Stimulated activated CD8-positive, alpha-beta memory T cell treated with anti-CD3 and anti-CD28 coated beads, Interleukin-7, amount 100 ng/mL, for 48 hours (primary cell): ENCODE measurements at places on chromosomes 7 and 10.

DNA sequence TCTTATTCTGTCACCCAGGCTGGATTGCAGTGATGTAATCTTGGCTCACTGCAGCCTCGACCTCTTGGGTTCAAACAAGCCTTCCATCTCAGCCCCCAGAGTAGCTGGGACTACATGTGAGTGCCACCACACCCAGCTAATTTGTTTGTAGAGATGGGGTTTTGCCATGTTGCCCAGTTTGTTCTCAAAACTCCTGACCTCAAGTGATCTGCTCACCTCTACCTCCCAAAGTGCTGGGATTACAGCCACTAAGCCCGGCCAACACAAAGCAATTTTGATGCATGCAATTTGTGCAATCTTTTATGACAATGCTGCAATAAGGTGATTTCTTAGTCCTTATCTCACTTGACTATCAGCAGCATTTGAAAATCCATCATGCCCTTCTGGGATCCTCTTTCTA is 333.1 kb downstream of the FRMD4A start:
- no peak for DNase-seq

DNA sequence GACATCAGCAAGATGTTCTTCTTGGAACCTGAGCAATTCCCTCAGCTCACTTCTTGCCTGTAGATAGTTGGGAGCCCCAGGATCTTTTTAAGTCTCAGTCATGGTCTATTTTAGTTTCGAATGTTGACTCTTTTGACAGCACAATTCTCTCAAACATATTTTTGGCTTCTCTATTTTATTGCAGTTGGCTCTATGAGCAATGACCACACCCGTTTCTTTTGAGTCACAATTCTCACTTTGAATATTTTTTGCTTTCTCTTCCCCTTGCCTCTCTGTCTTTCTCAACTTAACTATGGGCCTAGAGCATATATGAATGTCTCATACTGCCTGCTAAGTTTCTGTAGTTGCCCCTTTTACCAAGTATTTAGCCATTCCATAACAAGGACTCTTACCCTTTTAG is 222.8 kb downstream of the PTN start:
- DNase-seq = no peak

DNA sequence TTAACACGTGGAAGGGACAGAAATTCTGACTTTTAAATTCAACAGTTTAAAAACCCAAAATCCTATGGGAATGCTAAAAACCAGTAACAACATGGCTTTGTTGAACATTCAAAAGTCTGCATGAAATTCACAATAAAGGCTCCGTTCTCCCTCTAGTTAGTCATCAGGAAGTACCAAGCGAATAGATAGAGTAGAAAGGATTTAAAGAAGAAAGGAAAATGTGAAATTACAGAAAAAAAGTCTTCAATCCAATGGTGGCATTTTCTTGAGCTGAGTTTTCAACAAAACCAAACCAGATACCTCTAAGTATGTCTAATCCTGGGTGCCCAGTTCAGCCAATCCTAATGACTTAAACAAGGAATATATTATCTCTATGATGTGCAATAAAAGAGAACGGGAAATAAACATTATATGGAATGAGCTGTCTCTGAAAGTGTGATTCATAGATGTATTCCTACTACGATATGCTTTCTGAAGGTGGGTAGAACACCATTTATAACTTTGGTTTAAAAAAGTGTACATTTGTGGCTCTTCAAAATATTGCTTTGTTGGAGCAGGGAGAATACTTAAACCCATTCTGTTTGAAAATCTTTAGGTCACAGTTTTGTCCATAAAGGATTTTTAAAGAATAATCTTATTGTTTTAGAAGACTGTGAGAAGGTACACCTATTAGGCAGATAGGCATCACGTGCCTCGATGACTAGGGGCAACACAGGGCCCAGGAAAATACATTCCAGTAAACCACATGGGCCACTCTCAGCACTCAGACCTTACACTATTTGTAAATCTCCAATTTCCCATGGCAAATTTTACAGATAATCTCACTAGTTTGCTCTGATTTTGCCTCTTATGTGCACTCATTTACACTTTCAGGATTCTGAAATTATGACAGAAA is 87.7 kb downstream of the CUBN start:
- no peak for DNase-seq

DNA sequence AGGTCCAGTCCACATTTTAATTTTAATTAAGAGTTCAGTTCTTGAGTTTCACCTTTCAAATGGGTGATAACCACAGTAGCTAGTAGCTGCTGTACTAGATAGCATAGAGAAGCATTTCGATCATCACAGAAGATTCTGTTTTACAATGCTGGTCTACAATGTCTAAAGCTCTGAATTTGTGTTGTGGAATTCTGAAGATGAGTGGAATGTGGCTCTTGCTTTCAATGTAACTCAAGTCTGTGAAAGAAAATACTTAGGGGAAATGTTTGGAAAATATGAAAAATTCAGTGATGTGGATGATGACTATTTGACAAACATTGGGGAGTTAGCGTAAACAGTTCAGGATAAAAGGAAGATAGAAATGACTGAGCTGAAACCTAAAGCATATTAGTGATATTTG is 139.4 kb downstream of the GNAT3 start:
- DNase-seq = no peak

GRCh38 chr10:22321156-22321923 is 441 bp downstream of the BMI1 start:
- DNase-seq = no peak

DNA sequence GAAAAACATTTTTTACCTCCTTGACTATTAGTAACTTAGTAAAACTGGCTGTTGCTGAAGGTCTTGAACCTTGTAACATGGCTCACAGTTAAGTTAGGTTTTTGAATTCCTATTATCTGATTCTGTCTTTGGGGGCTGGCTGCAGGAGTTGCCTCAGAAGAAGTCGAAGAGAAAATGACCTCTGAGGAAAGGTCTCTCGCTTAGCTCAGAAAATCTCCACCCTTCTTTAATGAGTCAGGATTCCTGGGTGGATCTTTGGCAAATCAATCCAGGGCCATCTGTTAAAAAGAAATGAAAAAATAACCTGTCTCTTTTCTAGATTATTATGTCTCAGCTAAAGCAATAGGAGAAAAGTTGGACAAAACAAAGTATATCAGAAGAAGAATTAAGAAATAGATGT is 267.8 kb upstream of the SEMA3C start:
- no peak for DNase-seq

DNA sequence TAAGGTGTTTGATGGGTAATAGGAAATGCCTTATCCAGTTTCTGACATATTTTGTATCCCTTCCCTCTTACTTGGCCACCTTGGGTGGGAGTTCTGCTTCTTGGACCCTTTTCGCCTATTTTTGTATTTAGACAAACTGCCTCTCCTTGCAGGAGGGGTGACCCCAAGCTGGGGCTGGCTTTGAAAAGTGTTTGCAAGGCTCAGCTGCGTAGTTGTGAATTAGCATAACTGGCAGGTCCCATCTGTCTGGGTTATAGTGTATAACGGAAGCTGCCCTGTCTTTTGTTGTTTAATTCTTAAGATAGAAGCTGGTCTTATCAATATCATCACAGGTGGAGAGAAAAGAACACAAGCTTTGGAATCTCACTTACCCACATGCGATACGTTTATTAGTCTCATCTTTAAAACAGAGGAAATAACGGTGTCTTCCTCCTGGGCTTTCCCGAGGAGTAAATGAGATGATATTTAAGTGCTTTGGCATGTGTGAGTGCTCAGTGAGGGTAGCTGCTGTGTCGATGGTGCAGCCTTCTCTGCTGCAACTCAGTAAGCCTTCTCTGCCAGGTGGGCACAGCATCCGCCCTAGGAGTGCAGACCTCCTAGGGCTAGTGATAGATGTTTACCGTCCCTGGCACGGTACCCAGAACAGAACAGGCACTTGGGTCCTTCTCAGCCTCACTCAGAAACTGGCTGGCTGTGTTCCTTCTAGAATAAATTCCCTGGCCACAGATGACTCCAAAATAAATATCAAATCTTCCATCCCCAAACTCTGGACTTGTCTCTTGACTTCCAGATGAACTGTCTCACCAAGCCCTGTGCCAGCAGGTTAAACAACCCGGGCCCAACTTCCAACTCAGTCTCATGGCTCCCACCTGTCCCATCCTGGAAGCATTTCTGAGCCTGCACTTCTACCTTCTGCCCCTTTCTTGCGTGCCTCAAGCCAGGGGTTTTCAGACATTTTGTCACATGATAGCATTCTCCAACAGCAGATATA is 227.3 kb downstream of the GFRA1 start:
- no peak for DNase-seq

DNA sequence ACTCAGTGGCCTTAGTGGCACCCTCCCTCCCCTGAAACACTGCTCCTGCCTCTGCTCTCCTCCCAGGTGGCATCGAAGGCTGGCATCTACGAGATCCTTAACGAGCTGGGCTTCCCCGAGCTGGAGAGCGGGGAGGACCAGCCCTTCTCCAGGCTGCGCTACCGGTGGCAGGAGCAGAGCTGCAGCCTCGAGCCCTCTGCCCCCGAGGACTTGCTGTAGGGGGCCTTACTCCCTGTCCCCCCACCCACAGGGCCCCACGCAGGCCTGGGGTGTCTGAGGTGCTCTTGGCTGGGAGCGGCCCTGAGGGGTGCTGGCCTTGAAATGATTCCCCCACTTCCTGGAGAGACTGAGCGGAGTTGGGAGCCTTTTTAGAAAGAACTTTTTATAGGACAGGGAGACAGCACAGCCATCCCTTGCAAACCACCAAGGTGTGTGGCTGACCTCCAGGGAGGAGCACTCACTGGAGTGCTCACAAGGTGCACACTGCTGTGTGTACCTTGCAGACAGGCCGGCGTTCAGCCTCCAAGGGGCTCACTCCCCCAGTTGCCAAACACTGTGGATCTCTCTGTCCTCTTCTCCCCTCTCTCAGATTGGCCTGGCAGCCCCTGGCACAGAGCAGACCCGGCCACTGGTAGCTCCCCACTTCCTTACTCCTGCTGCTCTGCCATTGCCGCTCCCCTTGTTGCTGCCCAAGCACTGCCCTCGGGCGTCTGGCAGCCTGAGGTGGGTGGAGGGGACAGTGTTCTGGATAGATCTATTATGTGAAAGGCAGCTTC is 35.8 kb downstream of the PRF1 start:
- DNase-seq = no peak

DNA sequence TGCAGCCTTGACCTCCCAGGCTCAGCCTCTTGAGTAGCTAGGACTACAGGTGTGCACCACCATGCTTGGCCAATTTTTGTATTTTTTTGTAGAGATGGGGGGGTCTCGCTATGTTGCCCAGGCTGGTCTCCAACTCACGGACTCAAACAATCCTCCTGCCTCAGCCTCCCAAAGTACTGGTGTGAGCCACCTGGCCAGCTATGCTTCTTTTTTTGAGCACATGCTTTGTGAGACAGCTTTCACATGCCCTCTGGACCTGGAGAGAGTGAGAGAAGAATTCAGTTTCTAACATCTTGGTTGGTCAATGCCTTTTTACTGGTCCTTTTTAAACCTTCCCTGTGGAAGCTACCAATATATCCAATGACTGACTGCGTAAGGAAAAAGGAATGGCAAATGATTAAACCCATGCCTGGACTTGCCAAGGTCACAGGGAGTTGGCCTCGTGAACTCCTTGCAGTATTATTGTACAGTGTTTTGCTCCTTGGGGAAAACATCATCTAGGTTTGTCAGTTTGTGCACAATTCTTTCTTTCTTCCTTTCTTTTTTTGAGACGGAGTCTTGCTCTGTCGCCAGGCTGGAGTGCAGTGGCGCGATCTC is 6.2 kb upstream of the FOXK1 start:
- DNase-seq = no peak

GRCh38 chr7:147478796-147479195 is 1111.8 kb upstream of the C7orf33 start:
- no peak for DNase-seq

- no peak for DNase-seq
Observed at GRCh38 chr7:21960922-21961321, 15.2 kb upstream of the CDCA7L start.

GRCh38 chr10:17669185-17669872 is 25.4 kb downstream of the STAM start:
- DNase-seq = no peak

GRCh38 chr7:150845421-150845861 is 6.9 kb upstream of the AOC1 start:
- no peak for DNase-seq

DNA sequence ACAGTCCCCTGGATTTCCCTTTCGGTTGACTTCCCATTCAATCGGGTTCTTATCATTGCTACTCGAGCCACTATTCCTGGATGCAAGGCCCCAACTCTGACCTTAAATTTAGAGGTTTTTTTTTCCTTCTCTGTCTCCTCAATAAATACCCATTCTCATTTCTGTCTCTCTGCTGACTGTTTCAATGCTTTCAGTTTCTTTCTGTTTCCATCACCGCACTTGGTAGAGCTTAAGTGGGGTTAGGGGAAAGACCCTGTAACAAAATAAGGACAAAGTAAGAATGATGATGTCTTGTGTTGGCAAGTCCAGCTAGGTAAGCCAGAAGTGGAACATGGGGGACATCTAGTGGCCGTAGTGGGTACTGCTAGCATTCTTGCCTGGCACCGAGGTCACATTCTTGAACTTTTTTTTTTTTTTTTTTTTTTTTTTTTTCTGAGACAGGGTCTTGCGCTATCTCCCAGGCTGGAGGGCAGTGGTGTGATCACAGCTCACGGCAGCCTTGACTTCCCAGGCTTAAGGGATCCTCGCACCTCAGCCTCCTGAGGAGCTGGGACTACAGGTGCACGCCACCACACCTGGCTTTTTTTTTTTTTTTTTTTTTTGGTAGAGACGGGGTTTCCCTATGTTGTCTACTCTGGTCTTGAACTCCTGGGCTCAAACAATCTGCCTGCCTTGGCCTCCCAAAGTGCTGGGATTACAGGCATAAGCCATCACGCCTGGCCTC is 40.3 kb downstream of the ZC3HC1 start:
- peak; percentile 64 for DNase-seq

DNA sequence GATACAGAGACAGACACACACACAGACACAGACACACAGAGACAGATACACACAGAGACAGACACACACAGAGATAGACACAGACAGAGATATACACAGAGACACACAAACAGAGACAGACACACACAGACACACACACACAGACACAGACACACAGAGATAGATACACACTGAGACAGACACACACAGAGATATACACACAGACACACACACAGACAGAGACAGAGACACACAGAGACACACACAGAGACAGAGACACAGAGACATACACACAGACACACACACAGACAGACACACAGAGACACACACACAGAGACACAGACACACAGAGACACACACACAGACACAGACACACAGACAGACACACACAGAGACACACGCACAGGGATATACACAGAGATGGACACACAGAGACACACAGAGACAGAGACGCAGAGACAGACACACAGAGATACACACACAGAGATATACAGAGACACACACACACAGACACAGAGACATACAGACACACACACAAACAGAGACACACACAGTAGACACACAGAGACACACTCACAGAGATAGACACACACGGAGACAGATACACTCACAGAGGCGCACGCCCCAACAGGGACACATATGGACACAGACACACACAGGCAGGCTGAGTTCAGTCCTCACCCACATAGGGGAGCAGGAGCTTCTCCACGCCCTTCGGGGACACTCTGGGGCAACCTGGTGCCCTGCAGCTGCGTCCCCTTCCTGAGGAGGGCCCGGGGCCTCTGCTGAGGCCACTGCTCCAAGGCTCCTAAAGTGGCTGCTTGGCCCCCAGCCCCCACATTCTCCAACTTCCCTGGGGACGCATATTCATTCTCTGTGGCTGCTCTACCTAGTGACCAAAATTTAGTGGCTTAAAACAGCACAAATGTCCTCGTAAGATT is 10.3 kb upstream of the PPP2R2D start:
- no peak for DNase-seq

GRCh38 chr10:72069751-72070526 is 18.4 kb downstream of the SPOCK2 start:
- DNase-seq = no peak
